ENCODE measurements at places on chromosomes 12 and 14.

DNA sequence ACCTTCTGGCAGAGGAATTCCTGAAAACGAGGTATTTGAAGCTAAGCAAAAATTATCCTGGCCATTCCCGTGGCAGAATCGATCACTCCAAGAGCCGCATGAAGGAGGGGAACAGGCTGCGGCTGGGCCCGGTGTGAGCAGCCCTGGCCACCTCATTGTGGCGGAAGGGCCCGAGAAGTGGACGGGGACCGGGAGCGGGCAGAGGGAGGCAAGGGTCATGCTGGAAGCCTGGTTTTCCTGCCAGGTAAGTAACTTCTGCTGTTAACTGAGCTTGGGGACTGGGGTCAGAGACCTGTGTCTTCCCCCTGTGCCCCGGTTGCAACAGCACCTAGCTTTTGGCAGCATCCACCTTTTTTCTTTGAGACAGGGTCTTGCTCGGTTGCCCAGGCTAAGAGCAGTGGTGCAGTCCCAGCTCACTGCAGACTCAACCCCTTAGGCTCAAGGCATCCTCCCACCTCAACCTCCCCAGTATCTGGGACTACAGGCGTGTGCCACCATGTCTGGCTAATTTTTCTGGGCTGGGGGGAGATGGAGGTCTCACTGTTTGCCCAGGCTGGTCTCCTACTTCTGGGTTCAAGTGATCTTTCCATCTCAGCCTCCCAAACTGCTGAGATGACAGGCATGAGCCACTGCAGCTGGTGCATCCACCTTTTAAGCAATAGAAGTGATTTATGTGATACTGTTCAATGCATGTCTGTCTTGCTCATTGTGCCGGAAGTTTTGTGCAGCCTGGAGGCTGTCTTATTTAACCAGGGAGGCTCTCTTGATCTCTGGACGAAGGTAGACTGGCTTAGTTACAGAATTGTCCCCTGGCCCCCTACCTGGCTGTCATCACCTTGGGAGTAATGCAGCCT lies 174.0 kb upstream of the MYL2 start:
- DNase-seq, result no peak

GRCh38 chr14:65192686-65193085 lies 90.4 kb upstream of the MAX start:
- DNase-seq, result no peak

DNA sequence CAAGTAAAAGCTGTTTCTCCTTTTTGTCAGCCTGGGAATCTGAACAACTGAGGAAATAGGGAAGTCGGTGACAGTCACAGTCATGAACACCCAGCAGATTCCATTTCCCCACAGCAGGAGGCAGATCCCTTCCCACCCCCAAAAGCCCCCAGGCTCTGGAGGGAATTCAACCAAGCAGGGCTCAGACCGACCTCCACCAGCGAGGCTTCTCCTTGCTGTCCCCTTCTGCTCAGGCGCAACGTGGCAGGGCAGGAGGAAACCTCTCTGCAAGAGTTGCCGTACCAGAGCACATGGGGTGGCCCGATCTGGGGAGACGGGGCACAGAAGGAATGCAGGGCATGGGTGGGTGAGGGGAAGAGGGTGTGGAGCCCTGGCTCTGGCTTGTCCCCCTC lies 319 bp downstream of the GALNT6 start:
- DNase-seq, result no peak

DNA sequence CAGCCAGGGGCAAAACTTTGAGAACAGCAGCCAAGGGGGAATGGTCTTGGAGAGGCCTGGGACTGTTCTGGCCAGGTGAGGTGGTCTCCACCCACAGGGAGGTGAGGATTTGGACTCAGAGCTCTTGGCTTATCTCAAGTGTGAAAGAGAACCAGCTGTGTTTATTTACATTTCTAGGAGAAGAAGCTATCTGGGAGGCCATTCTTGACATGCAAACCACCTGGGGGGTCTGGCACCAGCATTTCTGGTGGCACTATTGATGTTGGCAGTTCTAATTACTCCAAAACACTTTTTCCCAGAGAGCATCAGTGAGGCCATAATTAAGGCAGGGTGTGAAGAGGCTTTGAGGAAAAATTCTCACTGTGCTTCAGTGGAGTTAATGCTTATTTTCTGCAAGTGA lies 95.1 kb downstream of the CAND1 start:
- DNase-seq, result no peak

- DNase-seq, result no peak
These were observed 33.0 kb downstream of the MPHOSPH9 start for GRCh38 chr12:123199936-123200335.

GRCh38 chr14:39897657-39898056 lies 465.4 kb upstream of the FBXO33 start:
- DNase-seq, result no peak
